ENCODE measurements at places on chromosomes 6 and 20.

GRCh38 chr6:130873746-130874145 is 46.5 kb downstream of the SMLR1 start:
- no peak for DNase-seq

GRCh38 chr20:61978491-61978890 is 87.2 kb downstream of the TAF4 start:
- DNase-seq = no peak

DNA sequence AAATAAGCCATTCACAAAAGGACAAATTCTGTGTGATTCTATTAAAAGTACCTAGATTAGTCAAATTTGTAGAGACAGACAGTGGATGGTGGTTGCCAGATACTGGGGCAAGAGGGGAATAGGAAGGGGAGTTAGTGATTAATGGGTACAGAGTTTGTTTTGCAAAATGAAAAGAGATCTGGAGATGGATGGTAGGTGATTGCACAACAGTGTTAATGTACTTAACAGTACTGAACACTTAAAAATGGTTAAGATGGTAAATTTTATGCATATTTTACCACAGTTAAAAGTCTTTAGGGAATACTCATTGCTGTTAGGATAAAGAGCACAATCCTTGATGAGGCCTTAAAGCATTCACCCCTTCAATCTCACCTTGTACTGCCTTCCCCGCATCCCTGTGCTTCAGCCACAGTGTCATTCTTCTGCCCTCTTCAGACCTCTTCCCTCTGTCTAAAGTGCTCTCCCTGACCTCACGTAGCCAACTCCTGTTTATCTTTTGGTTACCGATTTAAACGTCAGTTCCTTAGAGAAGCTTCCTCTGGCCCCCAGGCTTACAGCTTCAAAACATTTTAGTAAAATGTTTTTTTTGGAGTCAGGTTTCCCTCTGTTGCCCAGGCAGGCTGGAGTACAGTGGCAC is 11.8 kb downstream of the PSMF1 start:
- DNase-seq = no peak

- no peak for DNase-seq
Observed at GRCh38 chr6:71290611-71291010, 2.0 kb downstream of the OGFRL1 start.

DNA sequence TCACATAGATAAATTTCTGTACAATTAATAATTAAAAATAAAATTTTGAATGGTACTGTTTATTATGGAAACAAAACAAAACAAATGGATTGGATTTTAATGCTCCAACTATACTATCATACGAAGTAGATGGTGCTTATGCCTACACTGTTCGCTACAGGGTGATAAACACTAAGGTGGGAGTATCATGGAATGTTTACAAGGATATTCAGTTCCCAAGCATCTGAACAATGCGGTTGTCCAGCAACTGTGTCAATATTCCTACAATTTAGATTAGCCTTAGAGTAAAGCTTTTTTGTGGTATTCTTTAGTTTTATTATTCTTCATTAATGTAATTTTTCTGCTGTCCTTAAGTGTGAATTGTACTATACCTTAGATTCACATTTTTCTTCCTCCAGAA is 105.1 kb downstream of the MMS22L start:
- DNase-seq = no peak

- no peak for DNase-seq
Observed at GRCh38 chr6:33862536-33862935, 58.7 kb upstream of the MLN start.

DNA sequence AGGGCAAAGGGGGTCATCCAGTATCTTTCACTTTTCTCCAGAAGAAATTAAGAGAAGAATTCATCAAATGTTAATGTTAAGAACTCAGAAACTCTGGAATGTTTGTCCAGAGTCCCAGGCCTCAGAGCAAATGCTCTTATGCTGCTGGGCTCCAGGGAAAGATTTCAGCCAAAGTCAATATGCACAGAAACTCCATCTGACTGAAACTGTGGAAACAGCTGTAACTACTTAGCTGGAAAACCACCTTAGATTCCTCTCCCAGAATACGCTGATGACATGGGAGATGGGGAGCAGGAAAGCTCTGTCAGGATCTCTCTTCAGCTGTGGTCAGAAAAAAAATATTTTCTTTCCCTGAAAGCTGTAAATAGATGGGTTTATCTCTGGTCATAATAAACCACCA is 559.6 kb downstream of the RFPL4B start:
- DNase-seq = no peak

GRCh38 chr6:112014483-112014882 is 39.4 kb upstream of the CCN6 start:
- no peak for DNase-seq

GRCh38 chr6:166556863-166557322 is 29.6 kb downstream of the RAMACL start:
- peak; percentile 29 for DNase-seq

GRCh38 chr6:99434702-99435530 is 9.8 kb upstream of the PNISR start:
- DNase-seq = no peak

- DNase-seq = no peak
Observed at GRCh38 chr20:46626758-46627157, 24.5 kb downstream of the SLC13A3 start.

- no peak for DNase-seq
Observed at GRCh38 chr6:252775-253535, 39.3 kb upstream of the DUSP22 start.

- no peak for DNase-seq
Observed at GRCh38 chr20:62053465-62054196, 12.1 kb downstream of the TAF4 start.

DNA sequence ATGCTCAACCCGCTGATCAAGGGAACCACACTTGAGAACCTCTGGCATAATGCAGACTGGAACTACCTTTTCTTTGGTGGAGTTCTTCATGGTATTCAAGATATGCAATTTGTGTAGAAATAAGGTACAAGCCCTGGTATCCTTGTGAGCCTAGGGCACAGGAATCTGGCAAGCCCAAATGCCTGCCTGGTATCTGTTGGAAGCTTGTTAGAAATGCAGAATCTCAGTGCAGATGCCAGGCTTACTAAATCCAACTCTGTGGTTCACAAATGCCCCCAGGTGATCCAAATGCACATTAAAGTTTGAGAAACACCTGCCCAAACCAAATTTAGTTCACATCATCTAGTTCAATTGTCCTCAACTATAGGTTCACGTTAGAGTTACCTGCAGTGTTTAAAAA is 159.8 kb upstream of the LAMP5 start:
- DNase-seq = no peak

GRCh38 chr6:147238164-147238563 is 33.9 kb downstream of the STXBP5 start:
- no peak for DNase-seq

- no peak for DNase-seq
Observed at GRCh38 chr6:150787429-150787828, 78.1 kb upstream of the MTHFD1L start.

DNA sequence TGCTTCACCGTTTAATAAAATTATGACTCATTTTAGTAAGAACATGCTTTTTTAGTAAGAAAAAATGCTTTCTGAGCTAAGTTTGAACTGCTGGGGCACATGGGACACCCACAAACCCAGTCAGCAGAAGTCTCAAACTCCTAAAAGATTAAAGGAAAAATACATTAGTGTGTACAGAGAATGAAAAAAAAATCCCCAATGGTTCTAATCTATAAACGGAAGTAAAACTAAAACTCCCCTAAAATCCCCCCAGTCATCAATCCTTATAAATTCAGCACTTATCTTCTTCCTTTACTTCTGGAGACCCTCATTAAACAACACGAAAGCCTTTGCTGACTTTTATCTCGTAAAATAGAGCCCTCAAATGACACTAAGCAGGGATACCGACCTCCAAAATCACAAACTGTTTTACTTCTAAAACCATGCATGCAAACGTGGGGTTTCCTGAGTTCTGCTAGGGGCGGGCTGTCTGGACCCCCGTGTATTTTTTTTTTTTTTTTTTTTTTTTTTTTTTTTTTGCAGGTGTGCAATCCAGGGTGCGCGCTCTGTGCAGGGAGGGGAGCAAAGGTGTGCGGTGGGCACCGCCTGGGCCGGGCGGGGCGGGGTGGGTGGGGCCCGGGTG is 1.1 kb upstream of the MYB start:
- no peak for DNase-seq

- no peak for DNase-seq
Observed at GRCh38 chr6:29564875-29565274, 5.3 kb upstream of the UBD start.

DNA sequence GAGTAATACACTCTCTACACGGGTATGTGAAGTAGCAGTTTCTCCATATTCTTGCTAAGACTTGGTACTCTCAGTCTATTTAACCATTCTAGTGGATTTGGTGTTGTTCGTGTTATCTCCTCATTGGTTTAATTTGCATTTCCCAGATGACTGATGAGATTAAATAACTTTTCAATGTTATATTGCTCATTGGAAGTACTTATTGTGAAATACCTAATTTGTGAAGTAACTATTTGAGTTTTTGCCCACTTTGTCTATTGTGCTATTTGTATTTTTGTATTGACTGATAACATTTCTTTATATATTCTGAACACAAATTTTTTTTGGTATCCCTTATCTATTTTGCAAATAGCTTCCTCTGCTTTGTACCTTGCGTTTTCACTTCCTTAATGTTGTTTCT is 156.0 kb downstream of the C6orf58 start:
- no peak for DNase-seq

DNA sequence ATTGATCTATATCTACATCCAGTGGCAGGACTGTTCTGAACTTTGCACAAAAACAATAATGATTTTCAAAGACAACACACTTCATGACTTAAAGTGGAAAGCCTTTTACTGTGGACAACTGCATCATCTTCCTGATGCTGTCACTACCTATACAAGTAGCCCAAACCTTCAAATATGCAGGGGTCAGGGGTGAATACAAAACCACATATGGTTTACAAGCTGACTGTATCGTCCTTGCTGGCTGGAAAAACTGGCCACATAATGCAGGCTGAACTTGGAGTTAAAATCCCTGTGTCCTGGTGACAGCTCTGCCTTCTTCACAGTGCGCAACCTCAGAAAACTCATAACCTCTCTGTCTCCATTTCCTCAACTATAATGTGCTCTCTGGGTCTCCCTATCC is 128.9 kb downstream of the GMDS start:
- no peak for DNase-seq

DNA sequence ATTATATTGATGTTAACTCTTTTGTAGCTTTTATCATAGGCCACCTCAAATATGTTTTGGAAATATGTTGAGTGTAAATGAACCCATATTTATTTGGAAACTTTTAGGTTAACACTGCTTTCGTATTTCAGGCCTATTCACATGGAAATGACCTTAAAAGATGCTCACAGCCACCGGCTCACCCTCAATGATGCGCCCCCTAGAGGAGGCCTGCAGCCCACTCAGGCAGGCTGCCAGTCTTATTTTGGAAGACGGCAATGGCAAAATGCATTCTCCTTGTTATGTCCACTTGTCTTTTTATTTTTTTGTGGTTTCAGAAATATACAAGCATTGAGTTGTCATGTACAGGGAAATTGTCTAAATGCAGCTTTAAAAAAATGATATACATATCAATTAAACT is 869.7 kb downstream of the PHF3 start:
- DNase-seq = no peak

- no peak for DNase-seq
Observed at GRCh38 chr20:37328149-37328945, 17.6 kb upstream of the SRC start.

GRCh38 chr6:73898599-73898998 is 202.6 kb downstream of the CD109 start:
- DNase-seq = no peak

DNA sequence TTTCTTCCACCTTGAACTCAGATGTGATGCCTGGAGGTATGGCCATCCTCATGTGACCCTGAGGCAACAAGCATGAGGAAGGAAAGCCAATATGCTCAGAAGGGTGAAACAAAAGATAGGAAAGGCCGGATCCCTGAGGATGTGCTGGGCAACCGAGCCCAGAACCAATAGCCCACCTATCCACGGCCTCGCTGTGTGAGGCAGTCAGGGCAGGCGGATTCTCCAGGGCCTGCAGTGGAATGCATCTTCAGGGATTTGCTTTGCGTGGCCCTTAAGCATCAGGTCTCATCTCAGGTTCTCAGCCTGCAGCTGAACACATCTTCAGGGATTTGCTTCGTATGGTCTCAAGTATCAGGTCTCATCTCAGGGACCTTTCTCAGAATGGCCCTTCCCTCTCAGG is 139.8 kb downstream of the ANKRD60 start:
- no peak for DNase-seq

- DNase-seq = no peak
Observed at GRCh38 chr20:49422161-49422560, 60.3 kb downstream of the KCNB1 start.

DNA sequence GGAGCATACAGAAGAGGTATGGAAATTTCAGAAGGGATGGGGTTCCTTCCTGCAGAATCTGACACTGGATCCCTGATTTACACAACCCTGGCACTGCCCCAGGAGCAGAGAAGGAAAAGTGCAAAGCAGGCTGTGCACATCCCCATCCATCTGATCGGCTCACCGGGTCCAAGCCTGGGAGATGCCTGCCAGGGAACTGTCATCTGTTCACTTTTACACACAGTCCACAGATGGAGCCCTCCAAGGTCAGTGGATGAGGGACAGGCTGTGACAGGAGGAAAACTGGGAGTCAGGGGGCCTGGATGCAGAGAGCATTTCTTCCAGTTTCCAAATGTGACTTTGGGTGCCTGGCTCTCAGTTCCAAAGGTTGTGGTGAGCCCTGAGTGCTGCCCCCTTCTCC is 11.0 kb upstream of the SYNDIG1 start:
- DNase-seq = no peak

- no peak for DNase-seq
Observed at GRCh38 chr6:90460051-90460450, 126.8 kb downstream of the MAP3K7 start.

DNA sequence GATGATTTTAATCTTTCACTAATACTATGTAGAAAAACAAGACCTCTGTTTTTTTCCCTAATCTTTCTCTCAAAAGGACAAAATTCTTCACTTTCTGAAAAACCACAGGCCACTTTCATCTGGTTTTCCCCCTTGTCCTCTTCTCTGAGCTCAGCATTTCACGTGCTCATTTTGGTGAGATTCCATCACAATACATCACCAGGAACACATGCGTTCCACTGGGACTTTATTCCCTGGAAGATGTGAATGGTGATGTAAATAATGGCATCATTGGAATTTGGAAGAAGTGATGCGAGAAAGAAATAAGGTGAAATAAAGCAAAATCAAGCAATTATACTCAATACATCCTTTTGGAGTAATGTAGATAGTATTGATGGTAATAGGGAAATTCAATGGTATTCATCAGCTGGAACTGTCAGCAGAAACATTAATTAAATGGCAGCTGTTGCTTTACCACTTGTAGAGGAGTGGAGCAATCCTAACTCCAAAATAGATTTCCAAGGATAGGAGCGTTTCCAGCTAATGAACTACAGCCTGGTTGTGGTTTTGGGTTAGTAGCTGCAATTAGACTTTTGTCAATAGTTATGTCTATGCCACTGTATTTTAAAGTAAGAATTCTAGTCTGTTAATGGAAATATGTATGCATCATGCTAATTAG is 11.5 kb downstream of the FILIP1 start:
- DNase-seq = no peak

- DNase-seq = no peak
Observed at GRCh38 chr6:150880336-150880735, 14.8 kb downstream of the MTHFD1L start.

GRCh38 chr20:19110881-19111460 is 101.5 kb upstream of the SLC24A3 start:
- no peak for DNase-seq

- DNase-seq = no peak
Observed at GRCh38 chr20:19284400-19285178, 72.1 kb downstream of the SLC24A3 start.

All from esophagus squamous epithelium (tissue), 5 donors.